Epithelial cell of proximal tubule (primary cell): ENCODE measurements at places on chromosomes 5 and 9. TPM values are rescaled to one million over a fixed set of nuclear protein-coding genes. Genes with fewer than 3 reads are reported as not detected.
A peak's percentile ranks its signal among the peaks of the same experiment; 100 is the strongest.

DNA sequence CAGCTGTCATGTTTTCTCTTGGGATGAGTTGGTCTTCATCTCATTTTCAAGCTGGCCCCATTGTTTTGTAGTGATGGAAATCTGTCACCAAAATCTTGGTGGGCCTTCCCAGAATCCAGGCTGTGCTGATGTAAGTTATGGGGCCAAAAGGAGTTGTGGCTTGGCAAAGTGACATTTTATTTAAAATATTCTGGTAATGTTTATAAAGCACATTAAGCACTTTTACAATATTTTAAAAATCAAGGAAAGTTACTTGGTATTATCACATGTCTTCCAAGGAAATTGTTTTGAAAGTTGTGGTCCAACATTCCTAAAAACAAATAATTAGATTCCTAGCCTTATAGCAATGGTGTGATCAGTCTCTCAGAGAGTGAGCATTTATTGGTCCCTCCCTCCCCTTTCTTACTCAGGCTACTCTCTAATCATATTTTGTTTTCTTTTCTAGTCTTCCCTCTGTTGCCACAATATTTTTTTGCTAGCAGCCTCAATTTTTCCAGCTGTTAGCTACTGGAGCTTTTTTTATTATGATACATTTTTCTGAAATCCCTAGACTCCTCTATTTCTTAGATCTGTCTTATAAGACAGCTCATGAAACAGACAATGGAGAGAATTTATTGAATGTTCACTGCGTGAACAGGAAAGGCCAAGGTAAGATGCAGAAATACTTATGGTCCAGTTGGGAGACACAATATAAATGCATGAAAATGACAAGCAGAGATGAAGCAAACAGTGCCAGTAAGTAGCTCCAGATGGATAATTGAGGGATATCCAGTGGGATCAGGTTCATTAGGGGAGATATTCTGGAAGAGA is 408.1 kb upstream of the ZNF608 start:
- no peak for DNase-seq

GRCh38 chr5:140674629-140675028 is 1.3 kb upstream of the DND1 start:
- DNase-seq: no peak

DNA sequence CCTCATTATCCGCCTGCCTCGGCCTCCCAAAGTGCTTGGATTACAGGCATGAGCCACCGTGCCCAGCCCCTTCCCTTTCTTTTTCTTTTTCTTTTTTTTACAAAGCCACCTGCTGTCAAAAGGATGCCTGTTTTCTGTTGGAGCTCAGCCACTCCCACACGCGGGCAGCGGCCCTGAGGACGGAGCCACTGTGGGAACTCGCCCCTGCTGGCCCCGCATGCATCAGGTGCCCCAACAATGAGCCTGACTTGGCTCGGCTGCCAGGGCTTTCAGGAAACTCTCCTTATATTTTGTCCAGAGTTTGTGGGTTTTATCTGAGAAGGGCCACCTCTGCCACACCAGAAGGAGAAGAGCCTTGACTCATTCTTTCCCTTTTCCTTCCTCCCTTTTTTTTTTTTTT is 37.1 kb upstream of the LRRC14B start:
- no peak for DNase-seq

DNA sequence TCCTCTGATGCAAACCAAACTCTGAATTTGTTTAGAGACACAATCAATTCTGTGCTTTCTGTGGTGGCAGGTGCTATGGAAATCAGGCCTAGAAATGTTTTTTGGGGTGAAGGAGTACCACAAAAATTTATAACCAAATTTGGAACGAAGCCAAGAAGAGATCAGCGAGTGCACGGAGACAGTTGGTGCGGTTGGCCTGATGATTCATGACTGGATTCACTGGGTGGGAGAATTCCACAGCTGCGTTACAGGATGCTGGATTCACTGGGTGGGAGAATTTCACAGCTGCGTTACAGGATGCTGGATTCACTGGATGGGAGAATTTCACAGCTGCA is 135.6 kb upstream of the IRX4 start:
- no peak for DNase-seq

GRCh38 chr5:109467058-109467457 is 57.3 kb upstream of the PJA2 start:
- no peak for DNase-seq

DNA sequence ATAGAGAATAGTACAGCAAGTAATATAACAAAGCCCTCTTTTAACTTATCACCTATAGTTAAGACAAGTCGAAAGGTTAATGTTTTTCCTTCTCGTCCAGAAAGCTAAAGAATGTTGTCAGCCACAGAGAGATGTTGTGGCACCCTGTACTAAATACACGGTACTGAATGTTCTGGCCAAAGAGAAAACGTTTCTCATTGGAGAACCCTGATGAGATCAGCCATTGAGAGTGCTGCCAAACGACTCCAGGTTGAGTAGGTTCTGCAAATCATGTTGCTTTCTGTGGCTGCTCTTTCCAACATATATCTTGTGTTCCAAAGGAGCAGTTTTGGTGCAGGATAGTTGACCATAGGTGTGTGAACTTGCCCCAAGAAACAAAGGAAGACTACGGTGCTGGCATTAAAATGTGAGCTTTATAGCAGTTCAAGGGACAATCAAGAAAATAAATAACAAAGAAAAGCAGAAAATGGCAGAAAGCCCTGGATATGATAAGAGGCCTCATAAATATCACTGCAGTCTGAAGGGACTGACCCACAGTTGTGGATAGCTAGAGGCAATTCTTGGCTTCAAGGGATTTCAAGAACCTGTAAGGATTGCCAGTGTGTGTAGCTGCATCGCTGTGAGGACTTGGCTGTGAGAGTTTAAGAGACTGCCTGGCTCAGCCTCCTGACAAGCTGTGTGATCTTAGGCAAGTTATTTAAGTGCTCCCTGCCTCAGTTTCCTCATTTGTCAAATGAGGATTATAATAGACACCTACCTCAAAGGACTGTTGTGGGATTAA is 102.7 kb downstream of the ARHGEF28 start:
- DNase-seq: no peak

- DNase-seq: no peak
Observed at GRCh38 chr9:114405294-114406034, 17.7 kb upstream of the AKNA start.

GRCh38 chr5:74595143-74595925 is 45.2 kb downstream of the ENC1 start:
- DNase-seq: peak; percentile 64

DNA sequence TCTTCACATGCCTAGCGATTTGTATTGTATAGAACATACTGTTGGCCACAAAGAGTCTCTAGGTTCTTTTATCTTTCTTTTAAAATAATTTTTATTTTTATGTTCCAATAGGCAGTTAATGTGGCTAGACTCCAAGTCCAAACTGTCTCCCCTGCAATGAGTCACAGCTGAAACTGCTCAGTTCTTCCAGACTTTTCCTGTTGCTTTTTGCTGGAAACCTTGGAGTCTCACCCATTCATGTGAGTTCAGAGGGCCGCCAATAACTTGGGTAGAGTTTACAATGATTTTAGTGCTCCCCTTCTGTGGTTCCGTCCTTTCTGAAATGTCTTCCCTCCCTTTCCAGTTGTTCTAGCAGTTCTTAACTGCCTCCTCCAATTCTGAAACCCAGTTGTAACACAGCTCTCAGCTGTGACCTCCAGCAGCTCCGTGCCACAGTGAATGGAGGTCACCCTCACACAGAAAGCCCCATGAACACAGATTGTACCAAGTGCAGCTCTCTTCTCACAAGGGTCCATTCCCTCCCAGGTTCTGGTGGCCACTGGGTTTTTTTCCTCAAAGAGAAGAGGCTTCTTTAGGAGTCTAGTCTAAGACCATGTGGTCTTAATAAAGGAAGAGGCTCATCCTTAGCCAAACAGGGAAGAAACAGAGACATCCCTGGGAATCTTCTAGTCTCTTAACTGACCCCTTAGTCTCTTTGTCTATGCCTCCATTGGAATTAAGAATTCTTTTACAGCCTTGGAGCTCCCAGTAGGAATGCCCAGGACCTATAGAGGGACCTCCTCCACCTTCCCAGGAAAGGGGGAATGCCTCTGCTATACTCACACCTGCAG is 198.5 kb downstream of the SPOCK1 start:
- no peak for DNase-seq

- DNase-seq: no peak
Observed at GRCh38 chr9:83986195-83986594, 5.6 kb downstream of the RMI1 start.

Gene TICAM2
- 1.2 and 1.7 TPM in 2 replicates for total RNA-seq

Gene ALDOB
- not detected in 2 replicates for total RNA-seq

Gene NAIP
- 1.2 and 3.9 TPM in 2 replicates for total RNA-seq

Gene PCDHGB3
- 0.14 and 1.1 TPM in 2 replicates for total RNA-seq

Gene TLE1
- total RNA-seq: 90.9 and 124 TPM in 2 replicates

Gene IFNA16
- total RNA-seq: not detected in 2 replicates

Gene MEIKIN
- total RNA-seq: not detected in 2 replicates
